ENCODE measurements at places on chromosomes 13 and 19. TPM values are rescaled to one million over a fixed set of nuclear protein-coding genes. Genes with fewer than 3 reads are reported as not detected.
A peak's percentile ranks its signal among the peaks of the same experiment; 100 is the strongest.

- peaks cover 20% of the 10 kb centered on the region for H3K36me3 ChIP-seq
- H3K4me1 ChIP-seq: peaks cover 25% of the 10 kb centered on the region
- no peak for DNase-seq
Observed at GRCh38 chr19:50475101-50475568, 1.2 kb upstream of the EMC10 start.

DNA sequence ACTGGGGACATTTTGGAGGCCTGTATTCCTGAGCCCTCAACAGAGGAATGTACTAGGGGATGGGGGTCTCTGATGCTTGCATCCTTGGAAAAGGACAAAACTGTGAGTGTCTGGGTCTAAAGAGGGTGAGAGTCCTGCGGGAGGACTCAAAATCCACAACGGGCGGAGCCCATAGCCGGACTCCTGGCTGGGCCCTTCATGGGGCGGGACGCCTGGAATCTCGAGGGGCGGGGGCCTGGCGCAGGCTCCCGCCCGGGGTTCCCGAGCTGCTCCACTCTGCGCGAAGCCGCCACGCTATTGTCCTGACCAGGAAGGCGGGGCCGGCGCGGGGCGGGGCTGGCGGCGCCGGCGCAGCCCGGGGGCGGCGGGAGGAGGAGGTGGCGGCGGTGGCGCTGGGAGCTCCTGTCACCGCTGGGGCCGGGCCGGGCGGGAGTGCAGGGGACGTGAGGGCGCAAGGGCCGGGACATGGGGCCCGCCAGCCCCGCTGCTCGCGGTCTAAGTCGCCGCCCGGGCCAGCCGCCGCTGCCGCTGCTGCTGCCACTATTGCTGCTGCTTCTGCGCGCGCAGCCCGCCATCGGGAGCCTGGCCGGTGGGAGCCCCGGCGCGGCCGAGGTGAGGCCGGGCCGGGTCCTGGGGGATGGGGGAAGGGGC, at the start of gene APLP1:
Gene APLP1, plus strand, starts transcription at position 403 of the 651 bp plus-strand sequence. Its CDS starts 63 bp downstream, at position 466.
- H3K36me3 ChIP-seq: no peaks in the 10 kb centered on the region
- no peak within 1 kb of the TSS for H3K27ac ChIP-seq
- H3K4me3 ChIP-seq: peak within 1 kb of the TSS; percentile 17
- peak; percentile 50 for DNase-seq

DNA sequence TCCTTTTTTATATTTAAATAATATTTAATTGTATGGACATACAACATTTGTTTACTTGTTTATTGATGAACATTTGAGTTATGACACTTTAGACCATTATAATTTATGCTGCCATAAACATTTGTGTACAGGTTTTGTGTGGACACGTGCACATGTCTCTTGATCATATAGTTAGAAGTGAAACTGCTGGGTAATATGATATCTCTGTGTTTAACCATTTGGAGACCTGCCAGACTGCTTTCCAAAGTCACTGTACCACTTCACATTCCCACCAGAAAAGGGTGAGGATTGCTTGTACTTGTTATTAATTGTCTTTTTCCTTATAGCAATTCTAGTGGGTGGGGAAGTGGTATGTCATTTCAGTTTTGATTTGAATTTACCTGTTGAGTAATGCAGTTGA, 145.6 kb upstream of the KLHL1 start:
- no peaks in the 10 kb centered on the region for H3K36me3 ChIP-seq
- no peaks in the 10 kb centered on the region for H3K4me1 ChIP-seq
- no peak overlapping the region for H3K4me3 ChIP-seq
- H3K27me3 ChIP-seq: no peaks in the 10 kb centered on the region

GRCh38 chr13:113170511-113170910, 12.1 kb downstream of the PROZ start:
- peaks cover 21% of the 10 kb centered on the region for H3K4me1 ChIP-seq
- H3K27me3 ChIP-seq: no peaks in the 10 kb centered on the region
- DNase-seq: no peak

DNA sequence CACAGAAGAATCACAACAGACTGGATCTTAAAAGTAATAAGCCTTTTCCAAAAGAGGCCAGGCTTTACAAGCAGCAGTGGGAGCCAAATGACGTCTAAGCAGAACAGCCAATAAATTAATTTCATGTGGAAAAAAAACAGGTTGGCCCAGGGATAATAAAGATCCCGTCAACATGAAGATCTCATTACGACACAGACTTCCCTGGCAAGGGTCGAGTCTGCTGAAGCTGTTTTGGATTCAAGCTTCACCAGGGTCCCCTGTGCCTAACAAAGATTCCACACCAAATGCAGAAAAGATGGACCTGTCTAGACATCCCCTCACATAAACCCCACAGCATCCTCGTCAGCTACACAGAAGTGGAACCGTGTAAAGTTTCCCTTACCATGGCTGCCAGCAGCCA, 215.1 kb upstream of the ZNF507 start:
- no peaks in the 10 kb centered on the region for H3K36me3 ChIP-seq
- H3K4me3 ChIP-seq: no peak overlapping the region
- H3K27ac ChIP-seq: no peak overlapping the region
- no peak for DNase-seq

- no peaks in the 10 kb centered on the region for H3K36me3 ChIP-seq
- no peaks in the 10 kb centered on the region for H3K27me3 ChIP-seq
- H3K27ac ChIP-seq: no peak overlapping the region
- no peaks in the 10 kb centered on the region for H3K4me1 ChIP-seq
- H3K4me3 ChIP-seq: no peak overlapping the region
- DNase-seq: no peak
Observed at GRCh38 chr19:32291876-32292275, 53.5 kb upstream of the ZNF507 start.

GRCh38 chr13:43411211-43411610, 375.6 kb downstream of the ENOX1 start:
- H3K36me3 ChIP-seq: no peaks in the 10 kb centered on the region
- DNase-seq: no peak
- no peak overlapping the region for H3K4me3 ChIP-seq
- no peaks in the 10 kb centered on the region for H3K27me3 ChIP-seq
- H3K4me1 ChIP-seq: no peaks in the 10 kb centered on the region
- no peak overlapping the region for H3K27ac ChIP-seq

Gene GNA15
- total RNA-seq: 2.5 TPM

Gene SPTBN4
- total RNA-seq: 0.17 TPM

Gene NCAN
- not detected for total RNA-seq
